NCI-H187 (cell line): ENCODE measurements at places on chromosomes 12 and 14.

DNA sequence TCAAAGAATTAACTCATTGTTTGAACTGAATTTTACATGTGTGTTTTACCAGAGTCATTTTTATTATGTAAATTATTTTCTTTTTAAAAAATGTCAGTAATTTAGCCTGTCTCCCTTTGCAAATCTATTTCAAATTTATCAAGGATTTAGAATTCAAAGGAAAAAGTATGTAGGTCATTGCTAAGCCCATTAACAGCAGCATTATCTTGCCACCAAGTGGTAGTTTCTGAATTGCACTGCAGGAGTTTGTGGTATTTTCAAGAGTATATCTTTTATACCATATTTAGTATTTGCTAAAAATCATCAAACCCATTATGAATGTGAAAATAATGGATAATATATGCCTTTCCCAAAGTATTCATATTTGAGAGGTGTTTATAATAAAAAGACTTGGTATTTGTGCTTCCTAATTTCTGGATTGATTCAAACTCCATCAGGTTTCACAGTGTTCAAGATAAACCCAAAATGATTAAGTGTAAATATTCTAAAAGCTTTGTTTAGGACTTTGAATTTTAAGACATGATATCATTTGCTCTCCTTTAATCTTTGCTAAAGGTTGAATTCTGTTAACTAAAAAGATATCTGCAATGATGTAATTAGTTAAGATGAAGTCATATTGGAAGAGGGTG, 711.4 kb downstream of the FSCB start:
- no peak for DNase-seq

GRCh38 chr12:53768976-53769375, 17.2 kb upstream of the CISTR start:
- DNase-seq = no peak

GRCh38 chr14:103393676-103394626, 8.7 kb downstream of the MARK3 start:
- DNase-seq = no peak

DNA sequence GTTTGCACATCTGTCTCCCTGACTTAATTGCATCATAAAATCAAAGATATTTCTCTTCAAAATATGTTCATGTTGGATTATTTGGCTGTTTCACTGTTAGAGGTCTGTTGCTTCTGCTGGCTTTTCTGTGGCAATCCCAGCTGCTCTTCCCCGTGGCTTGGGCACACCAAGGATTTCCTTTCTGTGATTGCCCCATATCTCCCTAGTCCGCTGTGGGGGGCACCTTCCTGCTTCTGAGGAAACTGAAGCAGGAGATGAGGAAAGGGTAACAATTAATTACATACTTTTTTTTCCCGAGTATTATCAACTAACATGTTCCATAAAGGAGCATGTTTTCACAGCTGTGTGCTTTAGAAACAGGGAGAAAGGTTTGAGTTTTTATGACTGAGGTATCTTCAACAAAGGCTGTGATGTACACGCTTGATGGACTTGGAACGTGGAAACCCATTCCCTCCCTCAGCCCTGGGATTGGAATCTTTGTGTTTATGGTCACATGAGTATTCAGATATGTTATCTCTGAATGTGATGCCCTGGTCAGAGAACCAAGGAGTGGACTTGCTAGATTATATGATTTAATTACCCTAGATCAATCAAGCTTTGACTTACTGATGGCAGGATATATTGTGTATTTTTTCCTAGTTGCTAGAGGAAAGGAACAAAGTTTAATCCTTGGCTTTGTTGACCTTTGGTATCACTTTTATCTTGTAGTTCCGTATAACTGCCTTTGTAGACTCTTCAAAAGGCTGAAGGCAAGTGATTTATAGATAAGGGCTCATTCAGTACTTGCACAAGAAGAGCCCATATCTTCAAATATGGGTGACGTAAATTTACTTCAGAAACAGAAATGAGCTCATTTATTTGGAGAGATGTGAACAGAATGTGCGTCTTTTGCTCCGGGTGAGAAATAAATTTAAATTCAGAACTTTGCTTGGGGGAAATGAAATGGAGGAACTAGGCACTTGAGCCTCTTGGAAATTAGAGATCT, 46.7 kb downstream of the BORCS5 start:
- DNase-seq = no peak

GRCh38 chr14:77369285-77369684, 7.6 kb downstream of the TMED8 start:
- no peak for DNase-seq

DNA sequence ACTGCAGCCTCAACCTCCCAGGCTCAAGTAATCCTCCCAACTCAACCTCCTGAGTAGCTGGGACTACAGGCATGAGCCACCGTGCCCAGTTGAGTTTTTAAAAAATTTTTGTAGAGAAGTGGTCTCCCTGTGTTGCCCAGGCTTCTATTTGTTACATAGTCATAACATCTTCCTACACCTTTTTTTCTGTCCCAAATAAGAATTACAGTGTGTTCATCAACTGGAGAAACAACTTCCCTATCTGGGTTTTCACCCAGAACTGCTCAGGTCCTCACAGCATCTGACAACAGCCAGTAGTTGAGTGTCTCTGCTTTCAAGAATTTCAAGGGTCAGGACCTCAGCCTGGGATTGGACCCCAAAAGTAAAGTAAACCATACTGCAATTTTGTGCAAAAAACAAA, 235.2 kb upstream of the AMIGO2 start:
- no peak for DNase-seq

GRCh38 chr12:4881266-4882064, 28.2 kb upstream of the KCNA1 start:
- no peak for DNase-seq

DNA sequence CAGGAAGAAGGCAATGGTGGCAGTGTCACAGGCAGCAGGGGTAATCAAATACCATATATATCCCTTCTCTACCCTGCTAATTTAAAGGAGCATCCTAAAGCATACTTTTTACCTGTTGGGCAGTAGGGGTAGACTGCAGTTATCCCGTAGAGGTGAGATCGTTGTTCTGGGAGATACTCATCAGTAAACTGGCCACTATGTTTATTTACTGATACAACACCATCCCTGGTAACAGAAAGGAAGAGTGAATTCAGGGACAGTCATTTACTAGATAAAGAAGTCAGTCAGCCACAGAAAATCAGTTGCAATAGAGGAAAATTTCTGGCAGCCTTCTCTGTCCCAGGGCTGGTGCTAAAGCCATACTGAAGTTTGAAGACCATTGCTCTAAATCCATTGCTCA, 16.3 kb downstream of the RTRAF start:
- DNase-seq = no peak

- no peak for DNase-seq
These were observed 4.5 kb downstream of the CD69 start for GRCh38 chr12:9756170-9756569.

GRCh38 chr12:133130808-133131128, 341 bp downstream of the ZNF10 start:
- no peak for DNase-seq

GRCh38 chr14:63632932-63633514, 8.6 kb downstream of the WDR89 start:
- no peak for DNase-seq

DNA sequence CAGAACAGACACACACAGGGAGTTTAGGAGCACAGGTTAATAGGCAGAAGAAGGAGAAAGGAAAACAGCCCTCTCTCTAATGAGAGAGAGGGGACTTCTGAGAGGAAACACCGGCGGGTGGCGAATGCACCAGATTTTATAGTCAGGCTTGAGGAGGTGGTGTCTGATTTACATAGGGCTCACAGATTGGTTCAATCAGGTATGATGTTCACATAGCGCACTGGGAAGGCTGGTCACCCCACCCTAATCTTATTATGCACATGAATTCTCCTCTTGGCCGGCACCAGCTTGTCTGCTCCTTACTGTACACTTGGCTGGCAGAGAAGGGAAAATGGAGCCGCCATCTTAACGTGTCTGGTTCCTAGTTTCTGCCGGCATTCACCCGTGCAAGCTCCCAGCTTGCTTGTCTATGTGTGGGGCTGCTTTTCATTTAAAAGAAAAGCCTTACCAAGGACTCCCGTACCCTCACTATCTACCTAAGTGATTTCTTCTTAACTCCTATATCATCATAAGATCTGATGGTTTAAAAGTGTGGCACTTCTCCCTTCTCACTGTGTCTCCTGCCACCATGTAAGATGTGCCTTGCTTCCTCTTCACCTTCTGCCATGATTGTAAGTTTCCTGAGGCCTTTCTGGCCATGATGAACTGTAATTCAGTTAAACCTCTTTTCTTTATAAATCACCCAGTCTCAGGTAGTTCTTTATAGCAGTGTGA, 15.1 kb downstream of the BCAT1 start:
- no peak for DNase-seq

GRCh38 chr12:42485823-42486222, 103.7 kb downstream of the PRICKLE1 start:
- no peak for DNase-seq

- no peak for DNase-seq
These were observed 123.9 kb downstream of the BRMS1L start for GRCh38 chr14:35949920-35950513.

- no peak for DNase-seq
These were observed 4.4 kb upstream of the B4GALNT1 start for GRCh38 chr12:57637364-57637763.

- no peak for DNase-seq
These were observed 112.6 kb downstream of the KCNC2 start for GRCh38 chr12:75097003-75097402.

GRCh38 chr12:97681612-97682504, 219.3 kb downstream of the RMST start:
- DNase-seq = no peak

GRCh38 chr12:100404769-100405407, 48.0 kb downstream of the SLC17A8 start:
- peak; percentile 43 for DNase-seq
